ENCODE measurements at places on chromosomes 2 and 18. TPM values are rescaled to one million over a fixed set of nuclear protein-coding genes. Genes with fewer than 3 reads are reported as not detected.

The INPP5D gene
- total RNA-seq = 27.2 TPM

The FIGN gene
- total RNA-seq = 14.1 TPM

The RBFA gene
- 41.8 TPM for total RNA-seq

The IL1B gene
- total RNA-seq = not detected

The NEB gene
- total RNA-seq = 4.4 TPM

The GALNT13 gene
- total RNA-seq = 15.8 TPM

The MAP4K3 gene
- 57.8 TPM for total RNA-seq

The CYP26B1 gene
- total RNA-seq = 38.1 TPM

The PDE11A gene
- not detected for total RNA-seq

The LOXHD1 gene
- total RNA-seq = 0.44 TPM

The GALM gene
- 62.9 TPM for total RNA-seq

The DSC3 gene
- 1.1 TPM for total RNA-seq

The SPATA3 gene
- not detected for total RNA-seq

The ZNF513 gene
- 8.8 TPM for total RNA-seq

The B3GNT7 gene
- 1.5 TPM for total RNA-seq

The CD8B2 gene
- not detected for total RNA-seq

The PAX3 gene
- total RNA-seq = not detected

The DYNAP gene
- total RNA-seq = not detected

The TRAPPC8 gene
- total RNA-seq = 49.4 TPM

The NT5DC4 gene
- total RNA-seq = not detected
